ENCODE measurements at places on chromosomes 6 and 20. TPM values are rescaled to one million over a fixed set of nuclear protein-coding genes. Genes with fewer than 3 reads are reported as not detected.

PTPRT gene
- polyA plus RNA-seq = 1.1 TPM

KCNK16 gene
- polyA plus RNA-seq = not detected

DNA sequence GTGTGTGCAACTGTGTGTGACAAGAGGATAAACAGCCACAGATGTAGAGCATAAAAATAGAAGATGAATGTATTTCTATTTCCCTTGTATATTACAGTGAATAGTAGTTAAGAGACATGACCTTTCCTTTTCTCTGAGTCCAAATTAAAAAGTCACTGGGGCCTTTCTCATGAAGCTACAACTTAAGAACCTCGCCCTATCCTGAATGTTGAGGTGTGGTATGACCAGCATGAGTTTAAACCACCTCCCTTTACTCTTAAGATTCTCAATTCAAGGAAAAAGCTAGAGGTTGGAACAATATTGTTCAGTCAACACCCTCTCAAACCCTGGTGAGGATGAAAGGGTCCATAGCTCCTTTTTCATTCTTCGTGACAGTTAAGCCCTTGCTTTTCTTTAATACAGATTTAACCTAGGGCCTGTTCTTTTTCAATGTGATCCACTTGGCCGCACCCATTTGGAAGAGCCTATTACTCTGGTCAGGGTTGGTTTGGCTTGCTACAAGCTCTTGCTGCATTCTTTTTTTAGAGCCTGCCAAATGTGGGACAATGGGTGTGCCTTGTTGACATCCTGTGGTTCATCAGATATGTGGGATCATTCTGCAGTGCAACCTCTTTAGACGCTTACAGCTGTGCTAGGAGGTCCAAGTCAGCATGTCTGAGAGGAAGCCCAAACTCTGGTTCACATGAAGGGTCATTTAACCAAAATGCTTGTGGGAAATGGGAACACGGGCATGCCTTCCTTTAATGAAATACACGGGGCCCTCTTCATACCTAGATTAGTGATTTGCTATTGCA lies 290.0 kb downstream of the HAO1 start:
- DNase-seq = no peak

GRCh38 chr6:110033749-110034666 lies 55.9 kb downstream of the GPR6 start:
- no peak for DNase-seq

GRCh38 chr6:56692523-56693245 lies 50.0 kb upstream of the DST start:
- no peak for DNase-seq

TENT5A gene
- polyA plus RNA-seq = 4.7 TPM

CD164 gene
- 536 TPM for polyA plus RNA-seq

SNAP25 gene
- polyA plus RNA-seq = 13.2 TPM

DNA sequence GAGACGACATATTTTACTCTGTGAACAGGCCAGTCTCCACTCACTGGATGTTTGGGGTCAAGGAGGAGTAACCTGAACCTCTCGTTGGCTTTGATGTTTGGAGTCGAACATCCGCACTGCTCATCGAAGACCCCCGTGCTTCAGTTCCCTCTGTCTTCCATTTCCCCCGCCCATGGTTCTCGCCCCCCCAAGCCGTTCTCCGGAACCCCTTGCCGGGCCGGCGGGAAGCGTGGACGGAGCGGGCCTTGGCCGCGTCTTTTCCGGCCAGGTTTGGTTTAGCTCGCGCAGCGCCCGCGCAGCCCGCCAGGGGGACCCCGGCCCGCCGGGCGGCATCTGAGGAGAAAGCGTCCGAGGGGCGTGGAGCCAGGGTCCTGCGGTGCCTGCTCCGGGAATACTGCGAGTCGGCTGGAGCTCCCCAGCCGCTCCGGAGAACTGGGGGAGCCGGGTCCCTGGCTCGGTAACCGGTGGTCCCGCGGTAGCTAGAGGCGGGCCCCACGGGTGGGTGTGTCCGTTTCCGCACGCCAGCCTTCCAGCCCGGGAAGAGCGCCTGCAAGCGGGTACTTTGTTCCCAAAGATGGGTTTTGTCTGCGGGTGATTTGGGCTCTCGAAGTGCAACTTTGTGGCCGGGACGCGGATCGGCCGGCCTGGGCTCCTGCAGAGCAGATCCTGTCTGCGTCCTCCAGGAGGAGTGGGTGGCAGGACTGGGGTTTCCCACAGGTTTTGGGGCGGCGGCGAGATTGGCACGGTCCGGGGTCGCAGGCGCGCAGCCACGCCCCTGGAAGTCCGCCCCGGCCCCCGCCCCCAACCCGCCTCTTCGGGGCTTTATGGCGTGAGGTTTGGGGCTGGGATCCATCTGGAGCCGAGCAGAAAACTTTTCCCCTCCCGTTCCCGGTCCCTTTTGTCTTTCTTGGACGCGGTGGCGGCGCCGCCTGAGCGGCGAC lies at the start of gene TMEM200A:
Gene TMEM200A (plus strand): TSS at position 852 of the 941 bp plus-strand sequence. CDS start 74,406 bp downstream, outside the sequence.
- DNase-seq = peak; percentile 48

DNA sequence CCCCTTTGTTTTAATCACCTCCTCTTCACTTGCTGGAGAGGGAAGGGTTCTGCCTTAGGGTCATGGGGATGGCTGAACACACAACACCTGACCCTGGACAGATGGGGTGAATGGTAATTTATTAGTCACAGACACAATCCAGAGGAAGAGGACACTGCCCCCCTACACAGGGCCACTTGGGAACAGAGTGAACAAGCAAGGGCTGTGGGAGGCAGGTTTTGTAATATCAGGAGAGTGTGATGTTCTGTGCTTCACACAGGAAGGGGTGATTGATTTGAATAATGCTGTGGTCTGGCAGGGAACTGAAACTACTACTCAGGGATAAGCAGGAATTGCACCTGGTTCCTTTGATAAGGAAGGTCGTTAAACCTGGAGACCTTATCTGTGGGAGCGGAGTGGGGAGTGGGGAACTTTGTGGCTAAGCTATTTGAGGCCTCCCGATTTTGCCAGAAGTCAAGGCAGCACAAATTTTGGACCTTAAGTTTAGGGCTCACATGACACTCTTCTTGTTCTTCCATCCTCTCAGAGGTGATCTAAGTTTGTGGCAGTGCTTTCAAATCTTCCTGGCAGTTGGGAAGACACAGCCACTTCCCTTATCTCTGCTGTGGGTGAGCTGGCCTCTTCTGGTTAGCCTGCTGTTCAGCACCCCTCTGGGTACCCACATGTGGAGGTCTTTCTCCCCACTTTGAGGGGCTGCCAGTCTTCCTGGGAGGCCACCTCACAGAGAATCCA lies 77.8 kb downstream of the CD164 start:
- no peak for DNase-seq

TCF15 gene
- 1.4 TPM for polyA plus RNA-seq

DNA sequence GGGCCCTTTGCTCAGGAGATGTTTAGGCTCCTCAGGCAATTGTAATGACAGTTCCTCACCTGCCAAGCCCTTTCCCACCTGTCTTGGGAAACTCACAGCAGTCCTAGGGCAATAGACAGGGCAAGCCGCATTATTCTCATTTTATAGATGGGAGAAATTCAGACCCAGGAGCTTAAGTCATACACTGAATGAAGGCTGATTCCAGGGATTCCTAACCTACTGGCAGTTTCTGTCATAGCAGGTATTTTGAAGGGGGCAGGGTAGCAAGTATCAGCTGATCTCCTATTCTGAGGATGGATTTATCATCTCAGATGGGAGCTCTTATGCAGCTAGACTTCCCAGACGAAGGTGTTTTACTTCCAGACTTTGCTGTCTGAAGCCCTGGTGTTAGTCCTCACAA lies 61.4 kb upstream of the MYL9 start:
- no peak for DNase-seq

- no peak for DNase-seq
Observed at GRCh38 chr20:2252419-2252997, 43.3 kb upstream of the TGM3 start.

TINAG gene
- 30.3 TPM for polyA plus RNA-seq
